ENCODE measurements at places on chromosomes 5 and 9.
A peak's percentile ranks its signal among the peaks of the same experiment; 100 is the strongest.

GRCh38 chr5:122499585-122499984, 187.5 kb downstream of the SNCAIP start:
- ATAC-seq = no peak

DNA sequence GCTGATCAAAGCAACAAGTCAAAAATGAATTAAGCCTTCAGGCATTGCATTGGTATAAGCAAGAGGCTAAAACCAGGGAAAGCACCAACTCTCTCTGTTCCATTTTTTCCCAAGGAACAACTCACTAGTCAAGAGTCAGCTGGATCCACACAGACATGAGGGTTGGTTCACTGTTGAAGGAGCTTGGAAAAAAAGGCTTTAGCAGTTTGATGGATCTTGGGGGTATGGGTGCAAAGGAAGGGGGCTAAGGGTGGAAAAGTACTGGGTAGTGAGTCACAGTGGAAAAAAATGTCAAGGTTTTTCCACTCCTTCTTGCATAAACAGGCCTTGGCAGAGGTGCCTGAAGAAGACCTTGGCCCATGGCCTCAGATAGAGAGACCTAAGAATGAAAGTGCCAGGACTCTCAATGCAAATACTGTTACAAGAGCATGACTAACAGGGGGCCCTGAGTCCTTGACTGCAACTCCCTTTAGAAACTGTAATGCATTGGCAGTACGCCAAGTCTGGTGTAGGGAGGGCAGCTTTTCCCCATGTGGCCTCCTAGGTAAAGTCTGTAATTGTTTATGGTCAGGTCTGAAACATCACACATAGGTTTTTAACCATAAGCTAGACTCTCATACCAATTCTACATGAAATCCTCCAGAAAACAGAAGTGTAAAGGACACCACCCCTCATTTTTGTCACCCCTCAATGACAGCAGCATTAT, 23.7 kb downstream of the ACTL7A start:
- peak; percentile 78 for ATAC-seq

DNA sequence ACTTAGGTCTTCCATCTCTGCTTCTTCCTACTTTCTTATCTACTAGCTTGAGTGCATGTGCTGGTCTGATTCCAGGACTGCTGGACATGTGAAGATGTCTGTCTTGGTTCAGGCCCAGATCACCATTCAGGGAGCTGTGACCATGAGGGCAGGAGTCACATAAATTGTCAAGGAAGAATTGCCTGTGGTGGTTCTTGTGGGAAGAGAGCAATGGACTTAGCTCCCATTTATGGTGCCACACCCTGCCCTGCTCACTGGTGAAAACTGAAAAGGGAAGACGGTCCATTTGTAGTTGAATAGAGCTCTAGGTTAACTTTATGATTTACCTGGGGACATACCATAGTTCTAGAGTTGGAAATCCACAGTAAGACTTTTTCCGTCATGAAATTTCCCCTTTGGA, 244.3 kb upstream of the ZNF608 start:
- no peak for ATAC-seq

- no peak for ATAC-seq
Observed at GRCh38 chr5:53397141-53397757, 83.2 kb upstream of the FST start.

DNA sequence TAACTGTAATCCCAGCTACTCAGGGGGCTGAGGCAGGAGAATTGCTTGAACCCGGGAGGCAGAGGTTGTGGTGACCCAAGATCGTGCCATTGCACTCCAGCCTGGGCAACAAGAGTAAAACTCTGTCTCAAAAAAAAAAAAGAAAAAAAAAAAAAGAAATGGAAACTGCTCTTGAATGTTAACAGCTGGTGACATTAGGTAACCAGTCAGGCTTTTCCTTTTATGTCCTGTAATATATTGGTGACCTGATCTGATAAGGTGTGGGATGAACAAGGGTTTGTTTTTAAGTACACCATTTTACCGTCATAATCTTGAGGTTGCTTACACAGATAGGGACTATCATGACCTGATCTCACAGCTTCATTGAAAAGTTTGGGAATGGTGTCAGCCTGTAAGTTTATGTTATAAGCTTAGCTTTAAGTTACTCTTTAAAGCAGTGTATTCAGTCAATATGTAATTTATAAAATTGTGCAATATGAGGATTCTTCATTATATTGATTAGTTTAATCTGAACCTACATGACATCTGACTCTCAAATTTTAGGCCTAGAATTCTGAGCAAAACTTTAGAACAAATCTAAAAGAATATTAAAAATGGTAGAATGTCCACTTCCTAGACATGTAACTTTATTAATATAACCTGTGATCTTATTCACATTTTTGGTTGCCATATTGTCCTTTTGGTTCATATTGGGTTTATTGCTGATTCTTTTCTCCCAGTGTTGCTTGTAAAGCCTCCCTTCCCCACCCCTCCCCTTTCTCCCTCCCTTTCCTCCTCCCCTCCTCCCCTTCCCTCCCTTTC, 41.4 kb downstream of the RAI14 start:
- ATAC-seq = no peak

GRCh38 chr5:117761186-117761585, 1186.6 kb upstream of the SEMA6A start:
- ATAC-seq = no peak

- ATAC-seq = peak; percentile 28
Observed at GRCh38 chr5:15695215-15695731, 195.3 kb downstream of the FBXL7 start.

DNA sequence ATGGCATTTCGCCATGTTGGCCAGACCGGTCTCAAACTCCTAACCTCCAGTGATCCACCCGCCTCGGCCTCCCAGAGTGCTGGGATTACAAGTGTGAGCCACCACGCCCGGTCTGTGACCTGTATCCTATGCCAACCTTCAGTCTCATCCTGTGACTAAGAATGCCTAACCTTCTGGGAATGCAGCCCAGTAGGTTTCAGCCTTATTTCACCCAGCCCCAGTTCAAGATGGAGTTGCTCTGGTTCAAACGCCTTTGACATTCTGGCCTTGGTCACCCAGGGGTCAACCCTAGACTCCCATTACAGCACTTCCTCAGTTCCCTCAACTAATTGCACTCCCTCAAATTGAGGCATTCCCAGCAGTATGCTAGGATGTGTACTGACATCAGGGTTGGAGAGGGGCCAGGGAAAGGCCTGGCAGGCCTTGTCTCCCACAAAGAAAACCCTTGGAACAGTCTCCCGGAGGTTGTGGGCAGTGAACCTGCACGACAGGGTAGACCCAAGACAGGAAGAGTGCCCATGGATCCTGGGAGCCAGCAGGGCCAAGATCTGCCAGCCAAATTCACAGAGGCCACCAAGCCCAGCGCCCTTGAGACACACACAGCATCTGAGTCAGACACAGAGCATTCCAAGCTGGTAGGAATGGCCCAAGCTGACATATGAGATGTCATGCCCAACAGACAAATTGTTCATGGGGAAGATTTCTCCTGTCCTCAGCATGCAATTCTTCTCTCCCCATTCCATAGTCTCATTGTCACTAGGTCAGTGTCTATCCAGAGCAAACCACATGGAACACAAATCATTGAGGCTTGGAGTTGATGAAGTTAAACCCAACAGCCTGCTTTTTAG, 24.9 kb upstream of the SMU1 start:
- ATAC-seq = no peak

GRCh38 chr5:74282490-74282889, 358.0 kb downstream of the ENC1 start:
- no peak for ATAC-seq

- no peak for ATAC-seq
Observed at GRCh38 chr5:135710045-135710675, 124.3 kb upstream of the SLC25A48 start.

DNA sequence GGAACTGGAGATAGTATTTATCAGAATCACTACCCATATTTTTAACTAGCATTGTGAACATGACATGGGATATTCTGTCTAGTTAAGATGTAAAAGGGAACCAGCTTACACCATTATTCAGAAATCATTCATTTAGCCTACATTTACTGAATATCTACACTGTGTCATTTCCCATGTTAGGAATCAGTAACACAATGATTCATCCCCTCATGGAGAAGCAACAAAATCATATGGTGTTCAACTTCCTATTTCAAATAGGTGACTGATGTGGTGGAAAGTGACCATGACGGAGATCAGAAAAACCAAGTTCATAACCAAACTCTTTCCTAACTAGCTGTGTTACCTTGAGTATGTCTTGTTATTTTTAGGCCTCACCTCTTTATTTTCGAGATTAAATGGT, 550.0 kb upstream of the TUSC1 start:
- ATAC-seq = no peak

DNA sequence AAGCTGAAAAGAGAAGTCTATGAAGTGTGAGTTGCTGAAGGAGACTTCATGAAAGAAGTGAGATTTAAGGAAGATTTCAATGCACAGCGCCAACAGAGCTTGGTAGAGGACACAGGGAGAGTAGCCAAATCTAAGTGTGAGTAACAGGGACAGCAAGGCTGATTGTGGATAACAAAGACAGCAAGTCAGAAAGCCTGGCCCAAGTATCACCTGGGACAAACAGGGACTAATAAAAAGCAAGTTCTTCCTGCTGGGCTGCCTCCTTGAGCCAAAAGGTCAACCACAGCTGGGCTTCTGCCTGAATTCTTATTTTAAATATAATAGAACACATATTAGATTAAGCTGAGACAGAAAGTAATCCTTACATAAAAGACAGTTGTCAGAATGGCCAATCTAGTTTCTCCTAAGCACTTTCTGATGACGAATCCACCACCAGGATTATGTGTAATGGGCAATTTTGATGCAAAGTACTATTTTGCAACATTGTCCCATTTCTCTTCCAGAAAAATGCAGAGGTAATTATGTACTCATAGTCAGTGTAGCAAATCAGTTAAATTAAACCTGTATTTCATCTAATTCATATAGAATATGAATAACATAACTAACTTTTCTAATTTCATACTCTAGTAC, 73.8 kb downstream of the MAPKAP1 start:
- no peak for ATAC-seq

DNA sequence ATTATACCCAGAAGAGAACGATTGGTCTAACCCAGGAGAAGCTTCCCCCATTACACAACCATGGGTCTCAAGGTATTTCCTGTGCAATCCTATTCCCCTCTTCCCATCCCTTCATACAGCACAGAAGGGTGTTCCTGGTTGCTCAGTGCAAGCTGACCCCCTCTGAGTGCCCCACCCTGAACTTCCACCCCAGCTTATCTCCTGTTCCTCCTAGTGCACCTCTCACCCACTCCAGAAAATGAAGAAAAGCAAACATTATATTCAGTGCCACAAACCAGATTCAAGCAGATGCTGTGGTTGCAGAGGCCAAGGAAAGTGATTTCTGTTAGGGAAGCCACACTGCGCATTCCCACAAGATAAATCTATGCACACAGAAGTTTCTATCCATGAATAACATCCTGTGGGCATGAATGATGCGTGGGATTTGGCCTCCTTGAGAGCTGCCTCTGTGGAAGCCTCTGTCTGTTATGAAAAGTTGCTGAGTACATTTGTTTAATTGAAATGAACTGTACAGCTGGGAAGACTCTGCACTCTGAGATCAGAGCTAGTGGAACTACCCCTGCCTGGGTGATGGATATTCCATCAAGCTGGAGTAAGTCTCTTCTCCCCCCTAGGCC, 2.2 kb upstream of the OR2S2 start:
- no peak for ATAC-seq

- ATAC-seq = no peak
Observed at GRCh38 chr5:36253575-36253974, 11.8 kb upstream of the NADK2 start.

- ATAC-seq = no peak
Observed at GRCh38 chr9:104875897-104876296, 52.1 kb downstream of the ABCA1 start.

- ATAC-seq = no peak
Observed at GRCh38 chr9:131028221-131028884, 19.4 kb downstream of the LAMC3 start.

DNA sequence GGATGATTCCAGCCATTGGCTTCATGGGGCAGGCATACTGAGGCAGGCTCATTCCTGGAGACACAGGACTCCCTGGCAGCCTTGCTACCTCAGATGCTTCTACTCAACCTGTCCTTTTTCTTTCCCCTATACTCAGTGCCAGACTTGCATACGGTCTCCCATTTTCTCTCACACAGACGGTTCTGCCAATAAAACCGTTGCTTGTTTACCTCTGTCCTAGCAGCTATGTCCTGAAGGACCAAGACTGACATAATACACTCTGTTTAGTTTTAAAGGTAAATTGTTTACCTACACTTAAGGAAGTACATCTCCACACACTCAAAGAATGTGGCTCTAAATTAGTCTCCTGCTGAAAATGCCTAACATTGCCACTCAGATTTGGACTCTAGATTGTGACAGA, 151.0 kb upstream of the RFX3 start:
- ATAC-seq = no peak

DNA sequence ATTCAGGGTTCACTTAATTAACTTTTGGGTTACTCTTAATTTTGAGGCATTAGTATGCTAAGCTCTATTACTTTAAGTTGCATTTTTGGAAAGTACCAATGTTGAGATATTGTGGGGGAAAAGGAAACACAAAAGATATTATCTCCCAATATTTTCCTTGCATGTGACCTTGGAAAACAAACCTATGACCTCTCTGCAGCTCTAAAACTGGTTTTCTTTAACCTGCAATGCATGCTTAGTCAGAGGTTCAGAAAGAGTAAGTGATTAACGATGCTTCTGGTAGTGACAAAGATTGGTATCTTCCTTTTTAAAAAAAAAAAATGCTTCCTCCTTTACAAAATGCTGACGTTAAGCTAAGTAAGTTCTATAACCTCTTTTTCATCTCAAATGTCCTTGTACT, 44.9 kb upstream of the CDH18 start:
- ATAC-seq = no peak

DNA sequence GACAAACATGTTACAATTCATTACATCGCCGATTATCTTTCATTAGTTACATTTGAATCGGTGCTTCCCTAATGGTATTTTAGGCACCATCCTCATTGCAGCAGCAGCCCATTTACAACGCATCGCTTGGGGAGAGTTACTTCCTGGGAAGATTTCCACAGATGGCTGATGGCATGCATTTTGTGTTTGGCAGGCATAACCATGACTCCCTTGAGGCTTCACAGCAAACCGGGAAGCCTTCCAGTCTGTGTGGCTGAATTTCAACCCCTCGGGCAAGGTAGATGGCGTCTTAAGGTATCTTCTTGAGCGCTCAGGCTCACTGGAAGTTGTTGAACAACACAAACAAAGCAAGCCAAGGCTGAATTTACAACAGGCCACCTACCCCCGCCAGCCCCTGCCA, 1.6 kb upstream of the DNAH5 start:
- no peak for ATAC-seq

GRCh38 chr9:109801484-109801883, 21.5 kb downstream of the PALM2AKAP2 start:
- ATAC-seq = no peak

DNA sequence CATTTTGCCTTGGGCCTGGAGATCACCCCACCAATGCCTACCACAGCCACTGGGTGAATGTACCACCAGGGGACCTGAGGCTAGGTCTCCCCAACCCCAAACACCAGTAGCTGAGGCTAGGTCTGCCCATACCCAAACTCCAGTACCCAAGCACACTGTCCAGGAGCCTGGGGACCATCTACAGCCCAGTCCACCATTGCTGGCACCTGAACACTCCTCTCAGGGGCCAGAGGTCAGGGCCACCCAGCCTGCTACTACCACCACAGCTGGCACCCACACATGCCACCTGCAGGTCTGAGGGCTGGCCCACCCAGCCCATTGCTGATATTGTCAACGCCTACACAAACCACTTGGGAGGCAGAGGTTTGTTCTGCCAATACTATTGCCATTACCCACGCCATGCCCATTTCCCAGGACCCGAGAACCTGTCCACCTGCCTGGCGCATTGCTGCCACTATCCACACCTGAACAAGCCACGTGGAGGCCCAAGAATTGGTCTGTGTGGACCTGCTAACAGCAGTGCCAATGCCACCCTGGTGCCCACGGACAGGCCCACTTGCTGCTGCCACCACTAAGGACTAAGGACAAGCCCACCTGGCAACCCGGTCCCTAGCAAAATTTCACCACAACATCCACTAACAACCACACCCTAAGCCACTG, 59.2 kb downstream of the ZDHHC21 start:
- no peak for ATAC-seq

Measured in stimulated activated memory B cell treated with anti-CD40 and anti-IgM and Interleukin-4, amounts not matched to agents 10 μg/mL and 1 μg/mL and 100 μg/mL, for 72 hours (primary cell).